ENCODE measurements at places on chromosomes 2 and 18.

DNA sequence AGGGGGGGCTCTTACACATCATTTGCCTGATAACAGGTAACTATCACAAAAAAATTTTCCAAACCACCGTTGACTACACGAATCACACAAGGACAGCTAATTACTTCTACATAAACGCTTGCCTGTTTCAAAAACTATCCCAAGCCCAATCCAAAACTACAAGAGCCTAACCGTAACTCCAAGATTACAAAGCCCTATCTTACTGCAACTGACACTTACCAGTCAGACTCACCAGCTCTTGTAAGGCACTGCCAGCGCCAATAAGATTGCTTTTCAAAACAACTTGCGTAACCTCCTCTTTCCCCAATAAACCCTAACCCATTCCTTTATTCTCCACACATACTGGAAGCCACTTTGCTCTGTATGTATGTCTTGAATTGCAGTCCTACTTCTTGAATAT is 148.4 kb downstream of the NBAS start:
- DNase-seq, result no peak

DNA sequence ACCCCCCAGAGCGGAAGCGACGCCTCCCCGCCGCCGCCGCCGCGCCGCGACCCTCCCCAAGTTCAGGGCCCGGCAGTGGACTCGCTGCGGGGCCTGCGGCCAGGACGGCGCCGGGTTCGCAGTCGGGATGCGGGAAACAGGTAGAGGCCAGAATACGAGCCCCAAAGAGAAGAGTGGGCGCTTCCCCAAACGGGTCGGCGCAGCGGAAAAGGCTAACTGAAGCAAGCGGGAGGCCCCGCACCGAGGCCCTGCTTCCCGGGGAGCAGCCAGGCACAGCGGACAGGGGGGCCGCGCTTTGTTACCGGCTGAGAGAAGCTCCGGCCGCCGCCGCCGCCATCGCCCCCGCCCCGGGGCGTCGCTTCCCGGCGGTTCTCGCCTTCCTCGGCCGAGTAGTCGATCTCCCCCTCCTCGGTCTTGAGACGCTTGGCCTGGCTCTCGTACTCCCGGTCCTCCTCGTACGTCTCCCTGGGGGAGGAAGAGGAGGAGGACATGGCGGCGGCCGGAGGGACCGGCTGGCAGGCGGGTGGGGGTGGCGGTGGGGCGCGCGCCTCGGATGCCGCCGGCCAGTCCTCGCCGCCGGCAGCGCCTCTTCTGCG is 494 bp downstream of the HNRNPLL start:
- DNase-seq, result no peak

DNA sequence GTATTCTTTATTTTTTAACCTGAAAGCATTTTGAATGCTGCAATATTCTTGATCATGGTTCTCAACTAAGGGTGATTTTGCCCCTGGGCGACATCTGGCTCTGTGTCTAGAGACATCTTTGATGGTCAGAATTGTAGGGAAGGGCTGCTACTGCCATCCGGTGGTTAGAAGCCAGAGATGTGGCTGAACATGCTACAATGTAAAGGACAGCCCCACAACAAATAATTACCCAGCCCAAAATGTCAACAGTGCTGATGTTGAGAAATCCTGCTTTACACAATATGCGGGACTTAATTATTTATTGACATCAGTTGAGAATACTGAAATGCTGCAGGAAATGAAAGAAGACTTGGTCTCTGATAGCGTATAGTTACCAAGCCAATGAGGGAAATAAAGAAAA is 37.5 kb upstream of the SERPINB2 start:
- no peak for DNase-seq

DNA sequence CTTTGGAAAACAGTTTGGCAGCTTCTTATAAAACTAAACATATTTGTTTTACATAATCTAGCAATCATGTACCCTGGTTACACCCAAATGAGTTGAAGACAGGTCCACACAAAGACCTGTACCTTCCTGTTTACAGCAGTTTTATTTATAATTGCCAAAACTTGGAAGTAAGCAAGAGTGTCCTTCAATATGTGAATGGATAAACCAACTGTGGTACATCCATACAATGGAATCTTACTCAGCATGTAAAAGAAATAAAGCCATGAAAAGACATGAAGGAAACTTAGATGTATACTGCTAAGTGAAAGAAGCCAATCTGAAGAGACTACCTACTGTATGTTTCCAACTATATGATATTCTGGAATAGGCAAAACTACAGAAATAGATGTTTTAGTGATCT is 23.7 kb downstream of the ORC4 start:
- no peak for DNase-seq

GRCh38 chr18:13217971-13218367 is 591 bp upstream of the LDLRAD4 start:
- DNase-seq, result no peak

DNA sequence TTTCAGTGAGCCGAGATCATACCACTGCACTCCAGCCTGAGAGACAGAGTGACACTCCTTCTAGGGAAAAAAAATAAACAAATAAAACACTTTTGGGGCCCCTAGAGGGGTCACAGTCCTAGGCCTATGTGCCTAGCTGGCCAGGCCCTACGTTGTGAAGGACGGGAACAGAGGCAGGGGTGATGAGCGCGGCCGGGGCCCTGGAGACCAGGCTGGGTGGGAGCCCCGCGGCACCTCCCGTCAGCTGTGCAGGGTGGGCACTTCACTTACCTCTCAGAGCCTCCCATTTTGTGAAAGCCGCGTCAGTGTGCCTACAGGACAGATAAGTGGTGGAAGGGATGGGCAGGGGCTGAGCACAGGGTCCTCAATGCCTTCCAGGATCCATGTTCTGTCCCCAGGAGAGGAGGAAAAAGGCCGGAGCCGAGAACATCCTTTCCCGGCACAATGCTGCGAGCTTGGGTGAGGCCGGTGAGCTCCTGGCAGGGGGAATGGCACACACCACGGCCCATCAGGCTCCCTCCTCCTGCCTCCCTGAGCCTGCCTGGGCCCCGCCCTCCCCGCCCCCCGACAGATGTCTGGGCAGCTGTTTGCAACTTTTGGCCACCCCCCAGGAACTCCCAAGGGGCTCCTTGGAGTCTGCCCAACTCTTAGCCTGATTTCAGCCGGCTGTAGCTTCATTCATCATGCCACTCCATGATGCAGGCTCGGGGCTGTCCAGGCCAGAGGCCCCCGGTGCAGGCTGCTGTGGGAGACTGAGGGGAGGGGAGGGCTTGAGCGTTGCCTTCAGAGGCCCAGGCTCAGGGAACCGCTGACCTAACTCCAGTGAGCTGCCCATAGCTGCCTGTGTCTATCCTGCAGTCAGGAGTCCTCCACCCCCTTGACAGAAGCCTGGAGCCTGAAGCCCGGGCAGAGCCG is 196.5 kb downstream of the TFCP2L1 start:
- DNase-seq, result no peak

DNA sequence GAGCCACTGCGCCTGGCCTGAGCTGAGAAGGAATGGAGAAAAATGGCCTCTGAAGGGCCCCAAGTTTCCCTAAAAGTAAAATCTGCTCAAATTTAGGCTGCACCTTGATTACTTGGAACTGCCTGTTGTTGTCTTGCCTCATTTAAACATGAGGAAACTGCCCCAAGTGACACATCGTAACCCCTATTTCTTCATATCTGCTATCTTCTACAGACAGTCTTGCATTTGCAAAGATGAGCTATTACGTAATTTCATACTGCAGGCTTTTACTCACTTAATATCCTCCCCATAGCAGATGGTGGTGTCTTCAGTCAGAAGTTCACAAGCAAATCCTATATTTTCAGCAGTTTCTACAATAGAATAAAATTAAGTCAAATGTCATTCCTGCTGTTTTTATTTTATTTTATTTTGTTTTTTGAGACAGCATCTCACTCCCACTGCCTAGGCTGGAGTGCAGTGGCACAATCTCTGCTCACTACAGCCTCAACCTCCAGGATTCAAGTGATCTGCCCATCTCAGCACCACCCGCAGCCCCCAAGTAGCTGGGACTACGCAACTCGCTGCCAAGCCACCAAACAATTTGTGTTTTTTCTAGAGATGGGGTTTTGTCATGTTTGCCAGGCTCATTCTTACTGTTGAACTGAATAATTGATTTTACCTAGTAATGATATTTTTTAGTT is 45.3 kb upstream of the NARS1 start:
- no peak for DNase-seq

- DNase-seq, result no peak
These were observed 80.4 kb downstream of the CELF4 start for GRCh38 chr18:37484983-37485834.

GRCh38 chr2:34105006-34105767 is 506.1 kb upstream of the FAM98A start:
- peak; percentile 8 for DNase-seq

GRCh38 chr2:137947728-137948336 is 16.4 kb upstream of the HNMT start:
- no peak for DNase-seq

DNA sequence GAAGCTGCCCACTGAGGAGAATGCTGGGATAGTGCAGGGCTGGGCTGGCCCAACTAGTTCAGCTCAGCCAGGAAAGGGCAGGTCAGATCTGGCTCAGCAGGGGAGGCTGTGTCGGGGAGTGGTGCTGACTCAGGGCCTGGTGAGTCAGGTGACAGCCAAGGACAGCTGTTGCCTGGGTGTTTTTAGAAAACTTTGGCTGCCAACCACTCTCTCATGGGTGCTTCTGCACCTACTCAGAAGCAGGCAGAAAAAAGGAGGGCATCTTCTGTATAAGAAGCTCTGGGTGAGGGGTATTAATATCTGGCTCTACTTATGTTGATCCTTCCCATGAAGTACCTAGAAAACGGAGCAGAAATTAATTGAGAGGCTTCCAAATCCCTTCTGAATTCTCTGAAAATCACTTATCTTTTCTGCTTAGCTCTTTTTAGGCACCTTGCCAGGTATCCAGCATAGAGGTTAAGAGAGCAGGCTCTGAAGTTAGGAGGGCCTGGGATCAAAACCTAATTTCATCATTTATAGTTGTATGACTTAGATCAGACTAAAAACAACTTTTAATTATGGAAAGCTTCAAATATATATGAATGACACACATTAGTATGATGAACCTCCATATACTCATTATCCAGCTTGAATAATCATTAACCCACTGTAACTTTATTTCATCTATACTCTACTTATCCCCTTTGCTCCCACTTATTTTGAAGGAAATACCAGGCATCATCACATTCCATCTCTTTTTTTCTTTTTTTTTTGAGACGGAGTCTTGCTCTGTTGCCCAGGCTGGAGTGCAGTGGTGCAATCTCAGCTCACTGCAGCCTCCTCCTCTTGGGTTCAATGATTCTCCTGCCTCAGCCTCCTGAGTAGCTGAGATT is 15.5 kb upstream of the RAB10 start:
- DNase-seq, result peak; percentile 49

DNA sequence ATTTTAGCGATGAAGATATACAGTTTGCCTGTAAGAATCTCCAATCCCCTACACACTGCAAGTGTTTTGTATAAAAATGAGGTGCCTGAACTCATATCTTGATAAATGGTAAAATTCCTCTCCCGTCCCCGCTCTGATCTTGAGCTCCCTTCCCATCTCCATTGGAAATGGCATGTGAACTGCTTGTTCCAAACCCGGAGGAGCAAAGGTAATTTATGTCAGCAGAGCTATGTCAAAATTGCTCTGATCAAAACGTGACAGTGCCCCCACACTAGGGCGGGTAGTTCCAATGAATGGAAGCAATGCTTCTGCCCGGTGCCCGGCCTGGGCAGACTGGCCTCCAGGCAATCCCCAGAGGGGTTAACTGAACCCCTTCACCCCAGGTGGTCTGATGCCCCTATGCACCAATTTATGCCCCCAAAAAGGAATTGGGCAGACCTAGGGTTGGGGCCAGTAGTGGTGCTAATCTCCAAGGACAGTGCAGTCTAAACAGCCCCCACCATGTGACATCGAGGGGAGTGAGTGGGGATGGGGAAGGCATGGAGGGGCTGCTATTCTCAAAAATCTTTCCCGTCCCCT is 3.6 kb upstream of the GMPPA start:
- DNase-seq, result no peak

GRCh38 chr2:221120643-221121042 is 451.5 kb downstream of the EPHA4 start:
- no peak for DNase-seq

DNA sequence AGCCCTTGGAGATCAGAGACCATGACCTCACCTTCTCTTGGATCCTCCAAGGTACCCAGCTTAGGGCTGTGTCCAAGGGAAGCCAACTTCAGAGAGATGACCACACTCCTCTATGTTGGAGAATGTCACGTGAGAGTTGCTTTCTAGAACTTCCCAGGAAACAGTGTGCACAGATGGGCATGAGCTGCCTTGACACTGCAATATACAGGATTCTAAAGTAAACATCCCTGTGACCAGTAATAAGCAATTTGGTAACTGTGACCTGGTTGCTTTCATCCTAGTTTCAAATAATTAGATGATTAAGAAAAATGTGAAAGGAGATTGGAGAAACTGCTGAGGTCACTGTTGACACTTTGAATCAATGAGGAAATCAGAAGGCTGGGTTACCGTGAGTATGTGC is 181.1 kb upstream of the EPAS1 start:
- DNase-seq, result no peak

- DNase-seq, result no peak
These were observed 44.4 kb downstream of the ST8SIA5 start for GRCh38 chr18:46712406-46712805.

DNA sequence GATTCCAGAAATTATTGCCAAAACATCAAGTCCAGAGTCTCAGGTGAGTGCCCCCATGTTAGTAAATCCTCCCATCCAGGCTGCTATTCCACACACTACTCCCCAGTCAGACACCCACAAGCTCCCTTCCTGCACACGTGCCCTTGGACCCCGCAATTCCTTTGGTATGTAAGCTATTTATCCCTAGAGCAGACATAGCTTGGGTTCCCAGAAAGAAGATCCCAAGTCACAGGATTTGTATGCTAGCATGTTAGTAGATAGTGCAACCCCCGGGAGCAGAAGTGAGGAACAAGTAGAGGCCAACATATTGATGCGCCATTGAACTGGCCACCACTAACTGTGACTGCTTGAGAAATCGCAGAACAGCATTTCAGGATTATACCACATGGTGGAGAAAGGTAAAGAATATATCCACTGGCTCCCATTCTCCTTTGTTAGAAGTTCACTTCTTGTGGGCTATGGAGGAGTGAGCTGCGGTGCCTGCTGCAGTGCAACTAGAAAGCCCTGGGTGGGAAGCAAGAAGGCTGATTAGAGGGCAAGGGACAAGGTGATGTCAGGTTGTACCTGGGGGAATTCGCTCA is 137.5 kb upstream of the CHAC2 start:
- DNase-seq, result no peak

- peak; percentile 100 for DNase-seq
These were observed 5.1 kb upstream of the PAX8 start for GRCh38 chr2:113283704-113284284.

DNA sequence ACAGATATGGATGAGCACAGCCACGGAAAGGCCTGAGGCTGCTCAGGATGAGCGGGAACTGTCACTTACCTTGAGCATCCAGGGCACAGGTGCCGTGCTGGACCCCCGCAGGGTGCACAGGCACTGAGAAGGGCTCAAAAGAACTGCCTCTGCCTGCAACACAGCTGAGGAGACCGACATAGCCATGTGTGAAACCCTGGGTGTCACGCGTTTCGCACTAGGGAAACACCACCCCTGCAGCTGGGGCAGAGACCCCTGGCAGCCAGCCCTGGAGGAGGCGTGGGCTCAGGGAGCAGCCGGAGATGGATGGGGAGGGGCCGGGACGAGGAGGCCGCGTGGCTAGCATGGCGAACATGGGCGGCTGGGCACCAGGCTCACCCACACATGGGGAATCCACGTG is 228.9 kb downstream of the EIPR1 start:
- DNase-seq, result no peak

Data from HS-27A (cell line).